ENCODE measurements at places on chromosomes 4 and X.

GRCh38 chr4:137125011-137125410 is 407.3 kb downstream of the PCDH18 start:
- DNase-seq: no peak

DNA sequence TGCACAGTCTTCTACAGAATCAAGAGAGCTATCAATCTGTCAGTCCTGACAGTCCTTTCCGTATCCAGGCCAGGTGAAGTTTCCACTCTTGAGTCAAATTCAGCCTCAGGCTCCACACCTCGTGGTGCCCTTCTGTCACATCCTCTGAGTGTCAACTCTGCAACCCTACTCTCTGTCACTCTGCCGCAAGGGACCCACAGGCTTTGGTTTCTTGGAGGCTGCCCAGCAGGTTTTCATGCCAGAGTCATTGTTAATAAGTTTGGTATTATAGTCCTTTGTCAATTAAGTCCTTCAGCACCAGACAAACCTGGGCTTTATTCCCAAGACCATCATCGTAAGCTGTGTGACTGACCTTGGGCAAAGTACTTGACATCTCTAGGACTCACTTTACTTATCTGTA is 83.4 kb upstream of the KLHL13 start:
- no peak for DNase-seq

DNA sequence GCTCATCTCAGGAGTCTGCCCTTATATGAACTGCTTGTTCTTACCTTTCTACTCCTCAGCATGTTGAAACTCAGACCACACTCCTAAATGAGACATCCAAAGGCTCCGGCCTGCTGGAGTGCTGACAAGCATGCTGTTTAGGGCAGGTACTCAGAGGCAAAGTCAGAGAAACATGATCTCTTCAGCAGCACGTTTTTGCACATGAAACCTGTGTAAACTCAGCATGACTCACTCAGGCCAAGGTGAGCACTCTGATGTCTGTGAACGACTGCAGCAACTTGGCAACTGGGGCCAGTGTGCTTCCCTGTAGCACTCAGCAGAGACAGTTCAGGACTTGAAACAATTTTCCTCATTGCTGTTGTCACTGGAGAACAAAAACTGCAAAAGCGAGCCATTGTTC is 109.6 kb downstream of the PACRGL start:
- no peak for DNase-seq

DNA sequence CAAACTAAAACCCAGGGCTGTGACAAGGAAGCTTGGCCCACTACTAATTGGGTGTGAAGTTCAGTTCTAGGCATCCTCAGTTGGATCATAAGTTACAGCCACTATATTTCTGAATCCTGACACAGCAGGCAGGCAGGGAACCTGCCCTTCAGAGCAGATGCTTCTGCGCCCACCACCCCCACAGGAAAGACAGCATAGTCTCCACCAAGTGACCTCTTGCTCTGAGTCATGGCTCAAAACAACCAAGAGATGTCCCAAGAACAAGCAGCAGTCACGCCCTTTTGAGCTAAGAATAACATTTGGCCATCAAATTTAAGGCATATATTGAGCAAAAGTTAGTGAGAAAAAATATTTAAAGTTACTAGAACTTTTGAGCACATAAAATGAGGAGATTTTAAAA is 170.7 kb upstream of the SMARCAD1 start:
- DNase-seq: no peak

GRCh38 chr4:34258176-34258575 is 1986.1 kb downstream of the ARAP2 start:
- no peak for DNase-seq

DNA sequence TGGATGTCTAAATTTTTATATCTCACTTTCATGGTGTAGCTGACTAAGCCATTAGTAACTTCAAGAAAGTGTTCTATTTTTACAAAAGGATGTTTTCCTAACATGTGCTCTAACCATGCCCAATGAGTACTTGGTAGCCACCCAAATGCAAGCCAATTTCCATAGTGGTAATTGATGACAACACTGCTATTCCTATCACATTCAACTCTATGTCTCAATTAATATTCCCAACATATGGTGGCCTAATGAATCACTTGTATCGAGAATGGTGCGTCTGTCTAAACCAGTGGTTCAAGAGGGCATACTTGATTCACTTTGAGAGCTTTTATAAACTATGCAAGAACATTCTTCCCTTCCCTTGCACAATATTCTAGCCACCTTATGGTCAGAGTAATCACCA is 112.9 kb upstream of the GPRIN3 start:
- no peak for DNase-seq

GRCh38 chr4:165874072-165874790 is 1.2 kb downstream of the TLL1 start:
- no peak for DNase-seq

- DNase-seq: no peak
Measured at GRCh38 chrX:50762578-50762977, 51.4 kb downstream of the SHROOM4 start.

- no peak for DNase-seq
Measured at GRCh38 chr4:169810325-169811323, 52.9 kb upstream of the HPF1 start.
